Substantia nigra (tissue), 51 donors: ENCODE measurements at places on chromosomes 1 and 21.

- no peak for DNase-seq
These were observed 64.9 kb downstream of the TAS1R2 start for GRCh38 chr1:18794561-18794960.

DNA sequence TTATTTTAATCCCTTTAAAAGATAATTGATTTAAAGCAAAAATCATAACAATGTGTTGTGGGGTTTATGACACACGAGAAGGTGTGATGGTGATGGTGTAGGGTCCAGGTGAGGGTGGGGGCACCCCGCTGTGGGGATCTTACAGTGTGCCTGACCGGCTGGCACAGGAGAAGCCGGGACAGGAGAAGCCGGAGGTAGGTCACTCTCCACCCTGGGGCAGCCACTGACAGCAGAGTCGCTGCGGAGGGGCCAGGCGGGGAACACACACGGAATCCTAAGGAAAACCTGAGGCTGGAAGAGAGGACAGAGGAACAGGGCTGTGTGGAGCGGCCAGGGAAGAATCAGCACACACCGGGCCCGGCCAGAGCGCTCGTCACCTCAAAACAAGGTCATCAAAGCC lies 4.3 kb upstream of the LRRC3 start:
- no peak for DNase-seq

- DNase-seq, result no peak
These were observed 29.0 kb upstream of the ABCG1 start for GRCh38 chr21:42189860-42190485.

GRCh38 chr21:32520875-32521735 lies 64.2 kb downstream of the TCP10L start:
- peak; percentile 64 for DNase-seq

DNA sequence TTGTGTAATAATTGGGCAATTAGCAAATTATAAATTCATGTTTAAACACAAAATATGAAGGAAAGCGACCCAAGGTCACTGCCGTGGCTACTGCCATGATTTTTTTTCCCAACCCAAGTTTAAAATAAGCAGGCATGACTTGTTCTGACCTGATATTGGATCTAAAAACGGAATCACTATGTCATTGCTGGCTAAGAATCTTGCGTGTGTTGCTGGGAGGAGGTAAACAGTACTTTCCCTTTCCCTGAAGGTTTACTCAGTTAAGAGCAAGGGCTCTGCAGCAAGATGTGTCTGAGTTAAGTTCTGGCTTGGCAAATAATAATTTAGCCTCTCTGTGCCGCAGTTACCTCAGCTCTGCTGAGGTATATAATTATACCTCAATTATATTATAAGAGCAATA lies 125.7 kb upstream of the L1TD1 start:
- DNase-seq, result no peak

DNA sequence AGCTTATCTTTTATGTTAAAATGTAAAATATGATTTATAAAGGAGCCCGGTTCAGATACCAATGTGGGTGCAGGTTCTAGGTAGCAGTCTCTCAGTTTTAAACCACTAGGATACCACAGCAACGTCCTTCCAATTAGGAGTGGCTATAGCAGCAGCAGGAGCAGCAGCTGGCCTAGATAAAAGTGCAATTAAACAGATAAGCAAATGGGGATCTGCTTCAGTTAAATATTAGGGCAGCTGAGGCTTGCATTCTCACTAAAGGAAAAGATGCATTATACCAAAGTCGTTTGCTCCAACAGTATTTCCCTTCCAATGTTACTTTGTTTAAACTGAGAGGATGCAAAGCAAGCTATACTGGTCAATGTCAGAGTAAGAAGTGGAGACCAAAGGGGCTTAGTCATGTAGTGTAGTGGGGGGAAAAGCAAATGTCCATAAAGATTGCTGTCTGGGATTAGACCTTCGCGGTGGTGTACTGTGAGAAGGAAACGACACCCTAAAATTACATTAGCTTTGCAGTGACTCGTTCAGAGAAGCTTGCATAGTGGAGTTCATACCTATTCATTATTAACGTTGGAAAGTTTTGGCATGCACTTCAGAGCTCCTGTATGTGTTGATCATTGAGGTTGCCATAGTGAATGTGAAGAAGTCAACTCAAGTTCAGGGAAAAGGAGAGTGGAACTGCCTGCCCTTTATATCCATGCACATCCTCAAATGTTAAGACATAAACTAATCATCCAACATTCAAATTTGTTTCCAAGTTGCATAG lies 272.2 kb downstream of the VAV3 start:
- no peak for DNase-seq

DNA sequence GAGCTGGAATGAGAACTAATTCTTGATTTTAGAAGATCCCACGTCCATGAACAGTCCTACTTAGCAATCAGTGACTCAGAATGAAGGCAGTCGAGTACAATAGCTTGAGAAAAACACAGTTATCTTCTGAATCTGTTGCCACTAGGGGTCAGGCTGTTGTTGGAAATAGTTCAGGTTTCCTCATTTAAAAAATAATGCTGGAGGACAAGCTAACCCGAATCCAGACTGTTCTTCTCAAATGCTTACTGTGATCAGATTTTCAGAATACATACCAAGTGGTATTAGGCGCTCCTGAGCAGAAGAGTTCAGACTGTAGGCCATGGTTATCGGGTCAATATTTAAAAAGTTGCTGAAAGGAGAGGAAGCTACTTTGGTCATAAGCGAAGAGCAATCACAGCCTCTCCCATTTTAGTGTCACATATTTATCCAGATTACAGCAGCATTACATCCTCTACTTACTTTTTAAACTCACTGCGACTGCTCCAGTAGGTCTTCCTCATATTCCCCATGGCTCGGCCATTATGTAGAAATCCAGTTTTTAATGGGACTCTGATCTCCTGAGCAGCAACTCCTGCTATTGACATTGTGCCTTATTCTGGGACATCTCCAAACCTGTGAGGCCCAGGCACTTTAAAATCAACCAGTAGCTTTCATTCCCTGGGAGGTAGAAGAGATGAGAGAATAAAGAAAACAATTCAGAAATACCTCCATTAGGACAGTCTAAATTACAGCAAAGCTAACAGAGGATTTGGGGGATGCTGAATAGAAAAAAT lies 10.9 kb downstream of the ERRFI1 start:
- DNase-seq, result peak; percentile 35

DNA sequence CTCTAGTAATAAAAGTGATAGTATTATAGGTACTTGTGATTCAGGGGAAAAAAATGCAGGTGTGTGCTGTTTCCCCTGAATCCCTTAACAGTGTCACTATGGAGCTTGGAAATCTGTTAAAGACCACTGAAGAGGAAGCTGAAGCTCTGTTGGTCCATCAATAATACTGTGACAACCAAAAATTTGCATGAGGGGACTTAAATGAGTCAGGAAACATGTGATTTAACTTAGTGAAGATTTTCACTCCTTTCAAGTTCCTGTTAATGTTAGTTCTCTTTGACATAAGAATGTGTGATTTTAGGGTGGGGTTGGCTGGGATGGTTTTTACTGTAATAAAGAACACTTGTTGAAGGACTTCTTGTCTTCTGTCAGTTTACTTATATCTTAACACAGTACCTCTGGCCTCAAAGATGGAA lies 32.0 kb downstream of the VANGL2 start:
- no peak for DNase-seq

GRCh38 chr1:62386351-62387121 lies 50.3 kb upstream of the USP1 start:
- no peak for DNase-seq
